Naive thymus-derived CD8-positive, alpha-beta T cell (primary cell): ENCODE measurements at places on chromosomes 3 and 15.

DNA sequence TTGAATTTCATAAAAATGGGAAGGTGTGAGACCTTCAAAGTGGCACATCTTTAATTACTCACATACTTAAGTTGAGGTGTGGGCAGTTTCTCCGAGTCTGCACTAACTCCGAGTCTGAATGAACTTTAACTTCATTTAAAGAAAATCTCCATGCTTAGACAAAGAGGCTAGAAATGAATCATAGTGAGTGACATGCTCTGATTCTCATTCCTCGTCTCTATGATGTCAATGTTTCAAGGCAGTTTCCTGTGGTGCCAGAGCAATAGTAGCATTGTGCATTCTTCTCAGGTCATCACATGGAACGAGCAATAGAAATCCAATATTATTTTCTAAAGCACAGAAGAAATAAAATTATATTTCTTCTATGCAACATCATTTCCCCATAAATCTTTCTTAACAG lies 224.8 kb downstream of the KCNMB2 start:
- no peaks in the 10 kb centered on the region for H3K4me1 ChIP-seq
- H3K27ac ChIP-seq, result no peak overlapping the region
- no peaks in the 10 kb centered on the region for H3K27me3 ChIP-seq
- no peak for DNase-seq
- H3K36me3 ChIP-seq, result no peaks in the 10 kb centered on the region

DNA sequence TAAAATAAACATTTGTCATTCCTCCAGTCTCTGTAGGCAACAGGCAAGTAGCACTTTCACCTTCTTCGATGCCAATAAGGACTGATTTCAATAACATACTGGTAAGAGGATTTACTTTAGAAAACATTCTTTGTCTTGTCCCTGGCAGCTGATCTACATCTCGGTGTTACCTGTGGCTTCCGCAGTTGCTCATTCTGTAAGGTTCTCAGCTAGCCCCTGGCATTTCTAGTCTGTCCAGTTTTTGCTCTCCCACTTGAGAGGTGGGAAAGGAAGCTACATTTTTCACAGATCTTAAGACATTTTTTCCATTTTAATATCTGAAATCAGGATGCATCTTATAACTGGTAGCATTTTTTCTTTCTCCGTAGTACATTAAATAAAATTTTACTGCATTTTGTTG lies 19.7 kb upstream of the MAP6D1 start:
- H3K4me3 ChIP-seq, result no peak overlapping the region
- no peaks in the 10 kb centered on the region for H3K27me3 ChIP-seq
- DNase-seq, result no peak
- peaks cover 6% of the 10 kb centered on the region for H3K36me3 ChIP-seq
- peak overlapping the region; percentile 53 for H3K27ac ChIP-seq

GRCh38 chr3:187263270-187263669 lies 28.3 kb downstream of the MASP1 start:
- H3K36me3 ChIP-seq, result peaks cover under 1% of the 10 kb centered on the region
- H3K4me1 ChIP-seq, result no peaks in the 10 kb centered on the region
- DNase-seq, result no peak
- no peak overlapping the region for H3K4me3 ChIP-seq
- H3K27me3 ChIP-seq, result peaks cover 17% of the 10 kb centered on the region

- H3K4me1 ChIP-seq, result no peaks in the 10 kb centered on the region
- H3K27me3 ChIP-seq, result peaks cover 53% of the 10 kb centered on the region
- H3K36me3 ChIP-seq, result no peaks in the 10 kb centered on the region
These were observed 34.4 kb upstream of the MEIS2 start for GRCh38 chr15:37134699-37135131.

DNA sequence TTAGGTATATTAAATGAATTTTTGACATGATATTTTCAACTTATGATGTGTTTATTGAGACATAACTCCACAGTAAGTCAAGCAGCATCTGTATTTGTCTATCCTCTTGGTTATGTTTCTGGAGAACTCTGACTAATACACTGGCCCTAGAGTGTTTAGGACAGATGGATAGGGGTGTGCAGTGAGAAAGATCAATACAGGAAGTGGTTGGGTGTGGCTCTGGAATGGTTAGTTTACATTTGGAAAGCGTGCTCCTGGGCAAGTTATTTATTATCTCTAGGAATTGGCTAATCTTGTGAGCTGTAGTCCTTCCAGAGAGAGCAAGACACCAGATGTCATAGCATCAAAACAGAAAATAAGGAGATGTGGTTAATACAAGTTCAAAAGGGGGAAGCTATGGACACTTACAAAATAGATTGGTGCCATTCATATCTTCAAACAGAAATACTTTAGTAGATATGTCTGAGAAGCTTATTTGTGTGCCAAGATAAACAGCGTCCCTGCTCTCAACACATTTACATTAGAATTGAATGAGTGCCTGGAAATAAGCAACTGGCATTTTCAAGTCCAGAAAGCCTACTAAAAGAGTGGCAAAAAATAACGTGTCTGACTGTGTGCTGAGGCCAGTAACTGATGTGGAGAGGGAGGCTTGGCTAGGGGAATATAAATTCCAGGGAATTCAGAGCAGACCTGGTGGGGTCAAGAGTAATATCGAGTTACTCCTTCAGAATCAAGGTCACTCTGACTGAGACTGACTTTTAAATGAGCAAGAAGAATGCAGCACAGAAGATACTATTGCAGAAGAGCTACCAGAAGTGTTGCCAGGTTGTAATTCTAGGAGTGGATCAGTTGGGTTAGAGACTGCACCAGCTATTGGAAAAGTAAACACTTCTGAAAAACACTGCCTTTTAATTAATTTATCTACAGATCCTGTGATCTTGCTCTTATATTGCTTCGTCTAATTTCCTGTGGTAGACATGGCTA lies 33.4 kb upstream of the PLAAT1 start:
- H3K4me3 ChIP-seq, result no peak overlapping the region
- H3K27me3 ChIP-seq, result no peaks in the 10 kb centered on the region
- DNase-seq, result no peak

DNA sequence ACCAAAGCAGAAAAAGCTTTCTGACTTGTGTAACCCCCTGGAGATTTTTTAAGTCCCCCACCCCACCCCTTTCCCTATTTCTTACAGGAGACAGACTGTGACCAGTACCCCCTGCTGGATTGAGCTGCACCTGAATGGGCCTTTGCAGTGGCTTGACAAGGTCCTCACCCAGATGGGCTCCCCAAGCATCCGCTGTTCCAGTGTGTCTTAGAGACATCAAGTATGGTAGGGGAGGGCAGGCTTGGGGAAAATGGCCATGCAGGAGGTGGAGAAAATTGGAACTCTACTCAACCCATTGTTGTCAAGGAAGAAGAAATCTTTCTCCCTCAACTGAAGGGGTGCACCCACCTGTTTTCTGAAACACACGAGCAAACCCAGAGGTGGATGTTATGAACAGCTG lies 64.1 kb downstream of the AAGAB start:
- H3K27me3 ChIP-seq, result no peaks in the 10 kb centered on the region
- peaks cover 12% of the 10 kb centered on the region for H3K4me1 ChIP-seq
- H3K27ac ChIP-seq, result no peak overlapping the region
- no peaks in the 10 kb centered on the region for H3K36me3 ChIP-seq
- no peak for DNase-seq

DNA sequence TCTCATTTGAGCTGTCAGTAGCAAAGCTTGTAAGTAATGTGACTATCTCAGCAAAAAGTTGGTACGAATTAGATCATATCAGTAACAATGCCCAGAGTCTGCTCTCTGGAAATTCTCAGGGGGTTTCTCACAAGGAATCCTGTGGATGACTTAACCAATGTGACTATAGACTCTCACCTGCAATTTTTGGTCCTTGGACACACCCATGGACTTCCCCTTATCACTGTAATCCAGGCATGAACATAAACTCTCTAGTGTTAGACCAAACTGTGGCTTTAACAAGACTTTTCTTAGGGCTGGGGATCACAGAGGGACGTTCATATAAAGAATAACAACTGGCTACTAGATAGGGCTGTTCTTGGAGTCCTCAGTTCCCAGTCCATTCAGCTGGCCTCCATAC lies 3.9 kb upstream of the ZNF80 start:
- H3K4me1 ChIP-seq, result peaks cover 18% of the 10 kb centered on the region
- peaks cover 11% of the 10 kb centered on the region for H3K36me3 ChIP-seq
- H3K27ac ChIP-seq, result no peak overlapping the region
- DNase-seq, result no peak

- no peak overlapping the region for H3K4me3 ChIP-seq
- no peak overlapping the region for H3K27ac ChIP-seq
- H3K36me3 ChIP-seq, result no peaks in the 10 kb centered on the region
- H3K27me3 ChIP-seq, result no peaks in the 10 kb centered on the region
- no peaks in the 10 kb centered on the region for H3K4me1 ChIP-seq
These were observed 483.6 kb downstream of the GBE1 start for GRCh38 chr3:81277853-81278252.

- DNase-seq, result no peak
- no peaks in the 10 kb centered on the region for H3K36me3 ChIP-seq
- peaks cover 17% of the 10 kb centered on the region for H3K27me3 ChIP-seq
- H3K4me3 ChIP-seq, result no peak overlapping the region
- no peak overlapping the region for H3K27ac ChIP-seq
These were observed 59.2 kb upstream of the ABHD17C start for GRCh38 chr15:80635953-80636352.
